ENCODE measurements at places on chromosomes 6 and 20.

GRCh38 chr6:13466304-13467215 lies 20.8 kb downstream of the GFOD1 start:
- DNase-seq: peak; percentile 62

DNA sequence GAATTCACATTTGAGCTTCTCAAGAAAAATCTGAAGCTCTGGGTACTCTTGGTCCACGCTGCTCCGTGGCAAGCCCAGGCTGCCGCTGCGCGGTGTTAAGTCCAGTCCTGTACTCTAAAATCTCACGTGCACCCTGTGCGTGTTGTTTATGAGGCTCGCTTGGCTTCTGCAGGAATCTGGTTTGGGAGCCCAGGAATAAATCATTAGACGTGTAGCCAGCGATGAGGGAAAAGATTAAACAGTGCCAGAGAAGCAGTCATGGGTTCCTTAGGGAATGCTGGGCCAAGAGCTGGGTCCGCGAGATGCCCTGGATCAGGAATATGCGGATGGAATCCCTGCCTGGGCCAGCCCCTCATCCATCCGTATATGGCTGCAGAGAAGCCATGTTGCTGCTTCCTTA lies 87.3 kb downstream of the KCNB1 start:
- no peak for DNase-seq

GRCh38 chr20:60117065-60117464 lies 158.8 kb downstream of the CDH26 start:
- DNase-seq: peak; percentile 78

DNA sequence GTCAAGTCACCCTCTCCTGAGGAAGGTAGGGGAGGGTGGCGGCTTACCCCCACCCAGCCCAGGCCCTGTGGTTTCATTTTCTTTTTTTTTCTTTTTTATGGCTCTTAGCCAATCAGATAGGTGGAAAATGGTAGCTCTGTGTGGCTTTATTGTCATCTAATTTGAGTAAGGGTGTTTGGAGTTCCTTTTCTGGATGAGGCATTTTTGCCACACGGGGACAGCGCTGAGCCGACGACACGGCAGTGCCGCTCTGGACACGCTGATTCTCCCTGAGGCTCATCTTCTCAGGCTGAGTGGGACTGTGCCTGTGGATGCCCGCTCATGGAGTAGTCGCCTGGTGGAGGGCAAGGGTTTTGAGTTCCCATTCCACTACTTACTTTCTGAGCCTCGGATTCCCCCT lies 37.6 kb upstream of the ANGPT4 start:
- DNase-seq: no peak

DNA sequence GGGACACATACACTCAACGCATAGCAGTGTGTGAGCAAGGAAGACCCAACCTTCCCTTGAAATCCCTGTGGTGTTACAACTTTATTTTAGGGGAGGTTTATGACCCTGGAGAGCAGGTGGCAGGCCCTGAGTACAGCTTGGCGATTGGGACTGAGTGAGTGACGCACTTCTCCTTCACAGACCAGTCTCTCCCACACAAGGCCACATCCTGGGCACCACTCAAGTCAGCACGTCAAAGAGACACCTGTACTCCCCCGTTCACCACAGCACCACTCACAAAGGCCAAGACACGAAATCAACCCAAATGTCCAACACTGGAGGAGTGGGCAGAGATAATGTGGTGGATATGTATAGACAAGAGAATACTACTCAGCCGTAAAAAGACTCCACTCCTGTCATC lies 57.0 kb upstream of the FRMD1 start:
- DNase-seq: no peak

DNA sequence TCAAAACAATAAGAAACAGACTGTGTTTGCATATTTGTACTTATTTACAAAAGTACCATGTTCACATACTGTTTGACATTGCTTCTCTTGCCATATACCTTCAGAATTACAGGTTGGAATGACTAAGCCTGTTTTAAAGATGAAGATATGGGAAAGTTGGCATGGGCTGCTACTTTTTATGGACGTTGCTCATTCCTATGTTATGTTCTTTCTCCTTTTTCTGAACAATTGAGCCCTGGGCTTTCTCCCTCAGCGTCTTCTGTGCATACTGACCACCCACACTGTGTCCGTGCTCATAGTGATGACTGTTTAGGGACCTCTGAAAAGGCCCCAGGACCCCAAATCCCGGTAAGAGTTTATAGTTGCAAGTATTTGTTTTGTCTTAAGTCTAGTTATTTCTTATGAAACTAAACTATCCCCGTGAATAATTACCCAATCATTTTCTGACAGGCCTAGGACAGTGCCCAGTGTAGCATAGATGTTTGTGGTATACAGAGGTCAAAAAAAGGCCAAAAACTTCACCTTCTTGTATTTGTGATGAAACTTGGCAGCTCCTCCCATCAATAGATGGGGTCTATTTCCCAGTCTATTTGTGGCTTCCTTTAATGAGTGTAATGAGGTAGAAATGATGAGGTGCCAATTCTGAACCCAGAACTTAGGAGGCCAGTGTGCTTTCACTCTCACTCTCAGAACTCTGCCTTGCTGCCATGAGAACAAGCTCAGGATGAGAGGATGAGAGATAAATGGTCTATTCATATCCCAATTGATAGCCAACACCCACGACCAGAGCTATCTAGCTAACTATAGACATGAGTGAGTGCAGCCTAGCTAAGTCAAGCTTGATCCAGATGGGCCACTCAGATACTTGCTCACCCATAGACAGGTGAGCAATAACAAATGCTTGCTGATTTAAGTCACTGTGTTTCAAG lies 40.9 kb downstream of the GSTA4 start:
- no peak for DNase-seq
